ENCODE measurements at places on chromosomes 4 and X.

- no peak for DNase-seq
Measured at GRCh38 chr4:67714248-67714583, 13.3 kb upstream of the UBA6 start.

- no peak for DNase-seq
Measured at GRCh38 chr4:1395941-1396805, 10.1 kb downstream of the NKX1-1 start.

- DNase-seq, result no peak
Measured at GRCh38 chr4:56123051-56123450, 174.3 kb downstream of the CEP135 start.

- DNase-seq, result no peak
Measured at GRCh38 chr4:8157496-8157895, 1.1 kb downstream of the ABLIM2 start.

GRCh38 chrX:70444326-70444945 is at the start of gene DLG3:
Gene DLG3, plus strand, starts transcription at chrX:70444835. Its CDS starts 367 bp downstream, at chrX:70445202.
- peak; percentile 78 for DNase-seq

DNA sequence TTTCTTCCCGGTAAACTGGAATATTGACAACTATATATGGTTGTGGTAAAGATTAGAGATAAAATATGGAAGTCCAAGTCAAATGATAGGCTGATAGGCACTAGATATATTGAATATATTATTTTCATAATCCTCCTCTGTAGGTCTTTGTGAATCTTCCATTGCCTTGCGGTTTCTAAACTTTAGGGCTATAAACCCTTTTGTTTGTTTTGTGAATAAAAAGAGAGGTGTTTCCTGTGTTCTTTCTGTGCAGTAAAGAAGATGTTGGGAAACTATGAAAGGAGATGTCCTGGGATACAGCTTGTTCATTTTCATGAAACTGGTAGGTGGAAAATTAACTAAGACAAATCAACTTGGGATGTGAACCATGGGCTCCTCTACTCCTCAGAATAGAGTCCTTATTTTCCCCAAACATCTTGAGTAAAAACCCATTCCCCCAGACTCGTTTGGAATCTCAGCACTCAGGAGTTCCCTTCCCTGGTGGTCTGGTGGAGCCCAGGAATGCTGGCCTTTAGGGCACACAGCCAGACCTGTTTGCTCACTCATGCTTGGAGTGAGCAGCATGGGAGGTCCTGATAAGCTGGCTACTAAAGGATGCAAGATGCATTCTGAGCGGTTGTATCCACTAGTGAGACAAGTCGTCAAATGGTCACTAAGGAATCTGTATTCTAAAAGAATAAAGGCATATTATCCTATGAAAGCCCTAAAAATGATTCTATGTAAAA is 22.2 kb downstream of the PRDM8 start:
- peak; percentile 45 for DNase-seq

GRCh38 chrX:107135965-107136307 is 17.3 kb upstream of the RBM41 start:
- no peak for DNase-seq

- peak; percentile 57 for DNase-seq
Measured at GRCh38 chrX:13826770-13827169, 9.9 kb upstream of the GPM6B start.

GRCh38 chrX:103918571-103919269 is 43.7 kb upstream of the TMSB15B start:
- peak; percentile 87 for DNase-seq
